ENCODE measurements at places on chromosomes 4 and X. TPM values are rescaled to one million over a fixed set of nuclear protein-coding genes. Genes with fewer than 3 reads are reported as not detected.
A peak's percentile ranks its signal among the peaks of the same experiment; 100 is the strongest.

The UGT2B7 gene
- total RNA-seq: not detected

DNA sequence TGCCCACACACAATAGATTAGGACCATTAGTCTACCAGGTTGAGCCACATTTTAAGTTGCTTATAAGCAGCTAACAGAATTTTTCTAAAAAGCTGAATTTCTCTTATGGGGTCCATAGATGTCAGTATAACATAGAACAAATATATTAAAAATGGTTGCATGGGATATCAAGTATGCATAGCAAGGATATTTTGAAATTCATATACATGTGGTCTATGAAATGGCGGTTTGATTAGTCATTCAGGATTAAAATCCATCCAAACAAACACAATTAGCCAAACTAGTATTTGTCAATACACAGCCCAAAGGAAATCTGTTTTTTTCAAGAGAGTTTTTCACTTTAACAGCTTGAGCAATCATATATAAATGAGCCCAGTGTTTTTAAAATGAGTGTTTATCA, 33.5 kb upstream of the AMOT start:
- no peak for DNase-seq
- no peaks in the 10 kb centered on the region for H3K4me1 ChIP-seq
- no peaks in the 10 kb centered on the region for H3K27me3 ChIP-seq
- no peak overlapping the region for H3K4me3 ChIP-seq
- no peak overlapping the region for H3K27ac ChIP-seq
- H3K36me3 ChIP-seq: no peaks in the 10 kb centered on the region

DNA sequence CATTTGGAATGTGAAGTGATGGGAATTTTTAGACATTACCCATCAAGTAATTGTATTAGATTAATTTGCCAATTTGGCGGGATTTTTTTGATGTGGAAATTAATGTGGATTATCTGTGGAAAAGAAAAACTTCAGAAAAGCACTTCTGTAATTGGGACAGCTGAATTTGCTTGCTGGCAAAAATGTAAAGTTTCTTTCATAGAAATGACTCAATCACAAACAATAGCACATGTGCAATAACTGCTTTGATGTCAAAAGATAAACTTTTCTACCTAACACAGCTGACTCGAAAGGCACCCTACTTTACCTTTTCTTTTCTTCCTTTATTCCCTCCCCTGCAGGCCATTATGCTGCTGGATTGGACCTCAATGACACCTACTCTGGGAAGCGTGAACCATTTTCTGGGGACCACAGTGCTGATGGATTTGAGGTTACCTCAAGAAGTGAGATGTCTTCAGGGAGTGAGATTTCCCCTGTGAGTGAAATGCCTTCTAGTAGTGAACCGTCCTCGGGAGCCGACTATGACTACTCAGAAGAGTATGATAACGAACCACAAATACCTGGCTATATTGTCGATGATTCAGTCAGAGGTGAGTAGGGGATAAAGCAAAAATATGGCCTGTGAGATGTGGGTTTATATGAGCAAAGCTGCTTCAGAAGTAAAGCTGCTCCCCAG, 1.4 kb downstream of the AREG start:
- no peaks in the 10 kb centered on the region for H3K27me3 ChIP-seq
- H3K27ac ChIP-seq: no peak overlapping the region
- H3K36me3 ChIP-seq: no peaks in the 10 kb centered on the region
- no peak overlapping the region for H3K4me3 ChIP-seq
- peaks cover 2% of the 10 kb centered on the region for H3K4me1 ChIP-seq

The TASL gene
- not detected for total RNA-seq

DNA sequence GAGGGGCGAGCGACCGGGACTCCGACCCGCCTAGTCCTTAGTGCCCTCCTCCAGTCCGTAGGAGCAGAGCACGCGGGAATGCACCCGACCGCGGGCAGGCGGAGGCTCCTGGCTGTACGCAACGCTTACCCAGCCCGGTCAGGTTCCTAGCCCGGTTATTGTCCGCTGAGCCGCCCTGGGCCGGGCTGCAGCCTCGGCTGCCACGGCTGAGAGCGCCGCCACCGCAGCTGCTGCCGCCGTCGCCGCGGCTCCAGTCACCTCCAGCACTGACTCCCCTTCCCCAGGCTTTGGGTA, at the start of gene AMER1:
AMER1 (minus strand) TSS at position 268 of the 294 bp plus-strand sequence. CDS start 12,422 bp downstream, outside the sequence.
- H3K27me3 ChIP-seq: peaks cover 3% of the 10 kb centered on the region
- peak within 1 kb of the TSS; percentile 87 for H3K4me3 ChIP-seq
- H3K4me1 ChIP-seq: no peaks in the 10 kb centered on the region
- H3K27ac ChIP-seq: no peak within 1 kb of the TSS

The MAGEC2 gene
- total RNA-seq: not detected

GRCh38 chr4:16764622-16765021, 133.8 kb downstream of the LDB2 start:
- peaks cover 6% of the 10 kb centered on the region for H3K36me3 ChIP-seq
- no peak overlapping the region for H3K4me3 ChIP-seq
- peak overlapping the region; percentile 57 for H3K27ac ChIP-seq
- peak; percentile 34 for DNase-seq
- peaks cover 4% of the 10 kb centered on the region for H3K27me3 ChIP-seq
- peaks cover 7% of the 10 kb centered on the region for H3K4me1 ChIP-seq

- H3K27ac ChIP-seq: no peak overlapping the region
- H3K36me3 ChIP-seq: peaks cover 5% of the 10 kb centered on the region
- no peak for DNase-seq
- peaks cover 11% of the 10 kb centered on the region for H3K4me1 ChIP-seq
- H3K4me3 ChIP-seq: no peak overlapping the region
Observed at GRCh38 chr4:145795521-145795920, 115.6 kb downstream of the C4orf51 start.

DNA sequence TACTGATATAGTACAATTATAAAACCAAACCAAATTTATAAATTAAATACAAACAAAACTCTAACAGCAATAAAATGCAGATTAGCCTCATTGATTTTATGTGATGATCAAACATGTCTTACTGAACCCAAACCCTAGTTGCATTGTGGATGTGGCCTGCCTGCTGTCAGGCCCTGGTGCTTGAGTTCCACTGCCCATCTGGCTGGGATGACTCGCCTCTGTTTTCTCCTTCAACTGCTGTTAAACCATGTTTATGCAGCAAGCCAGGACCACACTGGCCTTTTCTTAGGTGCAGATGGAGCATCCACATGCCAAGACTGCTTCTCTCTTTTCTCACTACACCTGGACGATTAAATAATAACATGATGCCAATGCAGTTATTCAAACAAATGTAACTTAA, 22.6 kb downstream of the NAP1L5 start:
- H3K4me1 ChIP-seq: no peaks in the 10 kb centered on the region
- no peaks in the 10 kb centered on the region for H3K36me3 ChIP-seq
- H3K27ac ChIP-seq: no peak overlapping the region
- H3K4me3 ChIP-seq: no peak overlapping the region

DNA sequence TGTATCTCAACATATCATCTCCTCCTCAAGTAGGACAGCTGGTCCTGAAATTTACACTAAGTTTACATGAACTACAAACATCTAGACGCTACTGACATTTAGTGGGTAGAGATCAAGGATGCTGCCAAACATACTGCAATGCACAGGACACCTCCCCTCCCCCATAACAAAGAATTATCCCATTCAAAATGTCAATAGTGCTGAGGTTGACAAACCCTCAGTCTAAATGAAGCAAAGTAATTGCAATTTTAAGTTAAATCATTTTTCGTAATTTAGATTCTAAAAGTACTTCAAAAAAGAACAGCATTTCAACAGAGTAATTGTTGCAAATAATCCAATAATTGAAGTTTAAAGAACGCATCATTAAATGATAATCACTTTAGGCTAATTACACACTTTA, 1.2 kb downstream of the PRMT9 start:
- no peaks in the 10 kb centered on the region for H3K4me1 ChIP-seq
- DNase-seq: no peak
- H3K36me3 ChIP-seq: peaks cover 3% of the 10 kb centered on the region
- H3K27me3 ChIP-seq: peaks cover 3% of the 10 kb centered on the region

The CXCL11 gene
- total RNA-seq: not detected

GRCh38 chr4:7430368-7430964, 4.3 kb downstream of the PSAPL1 start:
- H3K4me3 ChIP-seq: no peak overlapping the region
- peaks cover 6% of the 10 kb centered on the region for H3K27me3 ChIP-seq
- H3K36me3 ChIP-seq: no peaks in the 10 kb centered on the region
- H3K27ac ChIP-seq: no peak overlapping the region
- DNase-seq: no peak

- H3K36me3 ChIP-seq: peaks cover 5% of the 10 kb centered on the region
- H3K4me1 ChIP-seq: no peaks in the 10 kb centered on the region
- H3K27ac ChIP-seq: no peak overlapping the region
- peaks cover 8% of the 10 kb centered on the region for H3K27me3 ChIP-seq
Observed at GRCh38 chr4:121827853-121828252, 4.2 kb upstream of the CCNA2 start.

DNA sequence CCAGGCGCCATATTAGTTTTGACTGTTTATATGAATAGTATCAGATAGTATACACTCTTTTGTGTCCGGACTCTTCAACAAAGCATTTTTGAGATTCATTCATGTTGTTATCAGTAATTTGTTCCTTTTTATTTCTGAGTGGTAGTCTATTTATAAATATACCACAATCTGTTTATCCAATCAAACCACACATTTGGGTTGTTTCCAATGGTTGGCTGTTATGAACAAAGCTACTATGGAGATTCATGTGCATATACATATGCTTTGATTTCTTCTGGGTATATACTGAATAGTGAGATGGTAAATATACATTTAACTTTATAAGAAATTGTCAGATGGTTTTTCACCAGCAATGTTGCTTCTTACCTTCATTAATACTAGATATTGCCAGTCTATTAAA, 36.8 kb upstream of the TAPT1 start:
- H3K27me3 ChIP-seq: no peaks in the 10 kb centered on the region
- no peak overlapping the region for H3K27ac ChIP-seq
- H3K4me3 ChIP-seq: no peak overlapping the region

DNA sequence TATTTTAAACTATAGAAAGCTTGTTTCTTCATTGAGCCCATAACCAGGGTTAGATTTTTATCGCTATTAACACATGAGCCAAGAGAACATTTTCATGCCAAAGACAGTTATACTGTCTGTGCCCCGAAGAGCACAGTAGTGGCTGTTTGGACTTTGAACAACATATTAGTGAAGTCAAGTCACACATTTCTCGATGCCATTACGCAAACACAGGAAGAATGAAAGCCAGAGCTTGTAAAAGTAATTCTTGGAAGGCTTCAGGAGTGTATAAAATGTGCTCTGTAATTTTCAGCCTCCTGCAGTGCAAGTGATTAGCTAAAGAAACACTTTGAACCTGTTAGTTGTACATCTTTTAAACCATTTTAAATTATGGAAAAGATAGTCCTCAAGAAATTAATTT, 590.7 kb upstream of the PITX2 start:
- H3K4me3 ChIP-seq: no peak overlapping the region
- no peak overlapping the region for H3K27ac ChIP-seq
- H3K36me3 ChIP-seq: no peaks in the 10 kb centered on the region
- no peaks in the 10 kb centered on the region for H3K4me1 ChIP-seq
- no peaks in the 10 kb centered on the region for H3K27me3 ChIP-seq

DNA sequence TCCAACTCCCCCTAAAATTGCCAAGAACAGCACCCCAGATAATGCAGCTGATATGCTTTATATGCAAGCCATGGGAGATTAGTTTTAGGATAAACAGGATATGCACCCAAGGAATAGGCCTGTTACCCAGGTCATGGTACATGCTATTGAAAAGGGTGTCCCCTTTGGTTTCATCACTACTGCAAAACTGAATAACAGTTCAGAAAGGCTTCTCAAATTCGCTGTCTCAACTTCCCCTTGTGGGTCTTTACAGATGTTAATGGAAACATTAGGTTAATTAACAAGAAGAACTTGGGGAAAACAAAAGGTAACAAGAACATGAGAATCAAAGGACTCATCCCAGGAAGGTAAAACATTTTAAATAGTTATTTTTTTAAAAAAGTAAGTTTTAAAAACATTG, 318.7 kb downstream of the PRR32 start:
- H3K27ac ChIP-seq: no peak overlapping the region
- no peaks in the 10 kb centered on the region for H3K36me3 ChIP-seq
- no peaks in the 10 kb centered on the region for H3K4me1 ChIP-seq
- H3K4me3 ChIP-seq: no peak overlapping the region

The TMPRSS11B gene
- 0.56 TPM for total RNA-seq

DNA sequence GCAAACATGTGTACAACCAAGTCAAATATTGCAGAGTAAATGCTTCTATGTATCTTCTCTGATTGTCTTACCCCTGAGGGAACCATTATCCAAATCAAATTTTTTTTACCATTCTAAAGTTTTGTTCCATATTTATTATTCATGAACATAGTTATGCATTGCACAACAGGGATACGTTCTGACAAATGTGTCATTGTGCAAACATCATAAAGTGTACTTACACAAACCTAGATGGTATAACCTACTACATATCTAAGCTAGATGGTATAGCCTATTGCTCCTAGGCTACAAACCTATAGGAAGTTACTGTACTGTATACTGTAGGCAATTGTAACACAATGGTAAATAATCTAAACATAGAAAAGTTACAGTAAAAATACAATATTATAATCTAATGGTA, 23.4 kb downstream of the BEX3 start:
- H3K27me3 ChIP-seq: peaks cover 2% of the 10 kb centered on the region
- H3K4me3 ChIP-seq: no peak overlapping the region
- peaks cover 9% of the 10 kb centered on the region for H3K4me1 ChIP-seq
- no peak overlapping the region for H3K27ac ChIP-seq
- DNase-seq: no peak

The WAS gene
- 2.7 TPM for total RNA-seq

DNA sequence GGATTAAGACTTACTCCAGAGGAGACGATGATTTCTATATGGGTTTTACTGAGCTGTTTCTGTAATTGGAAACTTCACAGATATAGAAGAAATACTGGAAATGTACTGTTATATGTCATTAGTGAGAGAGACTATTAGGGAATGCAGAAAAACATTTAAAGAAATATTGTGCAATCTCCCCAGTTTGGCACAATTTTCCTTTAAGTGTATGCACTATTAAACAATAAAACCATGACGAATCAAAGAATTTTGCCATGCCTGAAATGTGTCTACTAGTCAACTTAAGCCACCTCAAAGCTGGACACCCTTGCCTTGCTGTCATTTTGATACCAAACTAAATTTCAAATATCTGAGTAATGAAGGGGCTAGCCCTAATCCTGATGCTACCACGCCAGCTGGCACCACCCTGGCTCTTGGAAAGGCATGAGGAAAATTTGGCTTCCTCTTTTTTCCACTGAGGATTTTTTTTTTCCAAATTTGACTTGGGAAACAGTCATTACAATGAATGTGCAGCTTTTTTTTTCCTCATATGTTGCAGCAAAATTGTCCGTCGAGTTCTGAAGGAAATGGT, 36.1 kb downstream of the MTTP start:
- H3K36me3 ChIP-seq: no peaks in the 10 kb centered on the region
- H3K4me1 ChIP-seq: no peaks in the 10 kb centered on the region
- no peak overlapping the region for H3K27ac ChIP-seq
- H3K27me3 ChIP-seq: no peaks in the 10 kb centered on the region

DNA sequence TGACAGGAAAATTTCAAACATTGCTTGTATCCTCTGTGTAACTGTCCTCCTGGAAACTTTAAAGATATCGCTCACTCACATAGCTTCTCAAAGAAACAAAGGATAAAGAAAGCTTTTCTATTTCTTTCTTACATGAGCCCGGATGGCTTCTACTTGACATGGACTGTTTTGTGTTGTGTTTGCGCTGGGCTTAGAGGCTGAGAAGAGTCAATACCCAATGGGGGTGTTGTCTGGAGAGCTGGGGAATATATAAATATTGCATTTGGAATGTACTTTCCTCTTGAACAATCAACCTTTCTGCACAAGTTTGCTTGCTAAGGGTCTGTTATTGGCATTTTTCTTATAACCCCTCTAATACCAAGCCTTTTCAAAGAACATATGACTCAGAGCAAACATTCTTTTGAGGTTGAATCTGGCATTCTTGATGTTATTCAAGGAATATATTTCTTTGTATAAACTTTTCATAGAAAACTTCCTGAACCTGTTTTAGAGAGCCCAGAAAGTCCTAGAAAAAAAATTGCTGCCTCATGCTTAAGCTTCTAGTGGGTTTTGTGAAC, 331.9 kb downstream of the PACRGL start:
- DNase-seq: no peak
- H3K27me3 ChIP-seq: no peaks in the 10 kb centered on the region
- no peak overlapping the region for H3K4me3 ChIP-seq
- no peaks in the 10 kb centered on the region for H3K4me1 ChIP-seq

Data from endothelial cell (in vitro differentiated cells).